ENCODE measurements at places on chromosomes 3 and 15.

- no peak for DNase-seq
Observed at GRCh38 chr3:180860180-180860858, 52.2 kb upstream of the FXR1 start.

GRCh38 chr15:90523373-90523772, 6.3 kb upstream of the CRTC3 start:
- DNase-seq: no peak

DNA sequence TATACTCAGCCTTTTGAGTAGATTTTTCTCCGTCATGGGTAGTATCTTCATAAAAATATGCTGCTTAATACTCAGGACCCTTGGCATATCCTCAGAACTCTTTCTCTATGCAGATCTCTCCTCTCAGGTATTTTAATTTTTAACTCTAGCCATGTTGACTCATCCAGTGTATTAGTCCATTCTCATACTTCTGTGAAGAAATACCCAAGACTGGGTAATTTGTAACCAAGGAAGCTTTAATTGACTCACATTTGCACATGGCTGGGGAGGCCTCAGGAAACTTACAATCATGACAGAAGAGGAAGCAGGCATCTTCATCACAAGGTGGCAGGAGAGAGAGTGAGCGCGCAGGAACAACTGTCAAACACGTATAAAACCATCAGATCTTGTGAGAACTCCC, 129.3 kb upstream of the CD96 start:
- DNase-seq: no peak

GRCh38 chr3:136938334-136938733, 19.4 kb upstream of the IL20RB start:
- DNase-seq: no peak

DNA sequence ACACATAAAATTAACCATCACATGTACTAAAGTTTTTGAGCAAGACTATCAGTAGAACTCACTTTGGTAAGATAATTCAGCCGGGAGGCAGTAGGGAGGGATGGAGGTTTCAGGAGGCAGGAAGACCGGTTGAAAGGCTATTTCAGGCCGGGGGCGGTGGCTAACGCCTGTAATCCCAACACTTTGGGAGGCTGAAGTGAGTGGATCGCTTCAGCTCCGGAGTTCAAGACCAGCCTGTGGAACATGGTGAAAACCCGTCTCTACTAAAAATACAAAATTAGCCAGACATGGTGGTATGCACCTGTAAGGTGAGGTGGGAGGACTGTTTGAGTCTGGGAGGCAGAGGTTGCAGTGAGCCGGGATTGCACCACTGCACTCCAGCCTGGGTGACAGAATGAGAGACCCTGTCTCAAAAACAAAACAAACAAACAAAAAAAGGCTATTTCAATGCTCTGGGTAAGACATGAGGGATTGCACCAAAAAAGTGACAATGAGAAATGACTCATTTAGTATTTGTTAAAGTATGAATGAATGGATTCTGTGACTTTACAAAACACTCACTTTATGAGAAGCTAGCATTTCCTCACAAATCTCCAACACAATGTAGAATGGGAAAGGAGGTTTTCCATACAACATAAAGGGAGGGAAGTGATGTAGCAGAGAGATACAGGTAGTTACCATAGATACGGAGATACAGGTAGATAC, 43.9 kb downstream of the SH3BP5 start:
- DNase-seq: no peak

GRCh38 chr15:83164771-83165404, 42.7 kb downstream of the HDGFL3 start:
- no peak for DNase-seq

- no peak for DNase-seq
Observed at GRCh38 chr3:181722156-181722555, 10.4 kb downstream of the SOX2 start.

GRCh38 chr3:101942356-101942755, 93.0 kb downstream of the NFKBIZ start:
- no peak for DNase-seq

DNA sequence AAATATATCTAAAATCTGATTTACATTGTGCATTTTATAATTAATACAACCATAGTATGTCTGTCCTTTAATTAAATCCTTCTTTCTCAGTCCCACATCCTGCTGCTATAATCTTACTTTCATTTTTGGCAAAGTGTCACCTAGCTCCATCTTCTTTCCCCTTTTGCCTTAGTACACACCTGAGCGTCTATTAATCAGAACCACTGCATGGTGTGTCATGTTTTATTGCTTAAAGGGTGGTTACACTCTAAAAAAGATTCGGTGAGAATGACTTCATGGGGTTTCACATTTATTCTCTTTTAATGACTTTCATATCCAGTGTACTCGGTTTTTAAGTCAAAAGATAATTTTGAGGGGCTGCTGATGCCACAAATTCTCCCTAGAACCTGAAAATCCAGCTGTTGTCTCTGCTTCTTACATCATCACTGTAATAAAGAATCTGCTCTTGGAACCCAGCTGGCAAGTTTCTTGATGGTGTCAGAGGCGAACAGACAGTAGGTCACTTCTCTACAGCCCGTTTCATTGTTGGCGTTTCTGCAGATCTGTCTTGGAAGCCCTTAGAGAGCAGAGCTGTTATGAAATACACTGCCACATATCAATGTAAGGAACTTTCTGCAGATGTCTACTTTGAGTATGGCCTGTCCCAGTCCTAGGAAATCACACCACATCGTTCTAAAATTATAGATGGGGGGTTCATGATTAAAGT, 99.7 kb downstream of the TIGIT start:
- no peak for DNase-seq

DNA sequence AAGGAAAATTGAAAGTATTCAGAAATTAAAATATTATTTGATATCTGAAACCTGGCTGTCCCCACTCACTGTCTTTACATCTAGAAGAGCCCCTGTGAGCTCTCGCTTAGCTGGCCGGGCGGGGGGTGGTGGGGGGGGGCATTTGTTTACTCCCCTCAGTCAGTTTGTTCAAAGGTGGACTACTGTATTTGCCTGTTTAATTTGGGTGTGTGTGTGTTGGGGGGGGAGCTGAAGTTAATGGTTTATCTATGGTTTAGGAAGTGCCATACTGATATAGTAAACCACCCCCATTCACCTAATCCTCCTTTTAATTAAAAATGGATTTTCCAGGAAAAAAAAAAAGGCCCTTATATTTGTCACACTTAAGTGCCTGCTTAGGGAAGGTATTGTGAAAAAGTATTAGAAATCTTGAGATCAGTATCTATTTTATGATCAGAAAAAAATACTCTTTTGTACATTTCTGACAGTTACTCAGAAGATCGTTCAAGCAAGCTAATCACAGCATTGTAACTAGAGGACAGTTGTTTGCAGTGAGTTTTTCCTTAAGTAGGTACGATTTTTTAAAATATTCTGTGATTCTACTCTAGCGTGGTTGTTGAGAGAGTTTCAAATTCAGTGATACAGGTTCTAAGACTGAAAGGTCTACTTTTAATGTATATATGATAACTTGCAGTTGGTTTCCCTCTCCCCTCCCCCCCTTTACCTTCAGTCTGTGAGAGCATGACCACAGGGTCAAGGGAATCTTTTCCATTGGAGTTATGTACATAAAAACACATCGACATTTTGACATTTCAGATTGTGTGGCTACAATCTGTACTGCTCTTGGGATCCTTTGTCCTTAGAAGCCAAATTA, 8.5 kb downstream of the NR2F2 start:
- peak; percentile 5 for DNase-seq

DNA sequence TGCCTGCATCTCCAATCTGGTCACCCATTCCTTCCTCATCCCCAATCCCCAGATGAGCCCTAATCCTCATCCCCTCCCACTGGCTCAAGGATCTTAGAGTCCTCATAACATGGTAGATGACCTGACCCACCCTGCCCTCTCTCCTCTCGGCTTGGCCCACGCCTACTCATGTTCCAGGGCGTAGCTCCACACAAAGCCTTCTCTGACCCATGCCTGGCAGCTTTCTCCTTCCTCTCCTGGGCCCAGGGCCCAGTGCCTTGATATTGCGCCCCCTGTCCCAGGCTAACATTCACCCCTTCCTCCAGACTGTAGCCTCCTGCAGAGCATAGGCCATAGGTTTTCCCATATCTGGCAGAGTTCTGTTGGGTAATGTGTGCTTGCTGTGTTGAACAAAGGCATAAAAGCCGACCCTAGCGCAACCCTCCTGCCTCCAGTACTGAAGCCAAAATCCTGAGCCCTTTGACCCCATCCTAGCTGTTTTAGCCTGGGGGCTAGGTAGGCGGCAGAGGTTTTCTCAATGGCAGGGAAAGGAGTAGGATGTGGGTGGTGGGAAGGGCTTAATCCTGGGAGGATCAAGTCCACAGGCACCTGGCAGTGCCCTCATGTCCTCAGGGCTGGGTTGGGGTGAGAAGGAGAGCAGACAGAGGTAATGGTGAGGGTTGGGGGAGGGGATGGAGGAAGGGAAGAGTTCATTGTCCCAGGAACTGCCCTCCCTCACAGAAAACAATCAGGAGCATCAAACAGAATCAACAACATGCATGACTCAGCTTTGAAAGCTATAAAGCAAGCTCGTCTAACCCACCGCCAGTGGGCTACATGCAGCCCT, 35.5 kb downstream of the MESD start:
- peak; percentile 89 for DNase-seq

DNA sequence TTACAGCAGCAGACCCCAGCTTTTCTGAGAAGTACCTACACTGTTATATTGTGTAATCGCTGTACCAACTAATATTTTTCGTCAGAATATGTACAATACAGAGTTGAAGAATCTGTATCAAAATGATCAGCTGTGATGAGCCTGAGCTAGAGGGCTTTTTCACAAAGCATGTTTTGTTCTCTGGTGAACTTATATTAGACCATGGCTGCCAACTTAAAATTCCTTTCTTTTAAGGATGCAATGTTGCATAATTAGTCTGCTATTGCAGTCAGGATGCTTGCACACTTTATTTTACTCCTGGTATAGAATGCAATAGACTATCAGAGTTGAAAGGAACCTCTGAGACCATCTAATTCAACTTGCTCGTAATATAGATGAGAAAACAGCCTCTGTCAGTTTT, 127.8 kb downstream of the RBMS3 start:
- no peak for DNase-seq

GRCh38 chr15:69032703-69033373, 18.3 kb downstream of the NOX5 start:
- no peak for DNase-seq

DNA sequence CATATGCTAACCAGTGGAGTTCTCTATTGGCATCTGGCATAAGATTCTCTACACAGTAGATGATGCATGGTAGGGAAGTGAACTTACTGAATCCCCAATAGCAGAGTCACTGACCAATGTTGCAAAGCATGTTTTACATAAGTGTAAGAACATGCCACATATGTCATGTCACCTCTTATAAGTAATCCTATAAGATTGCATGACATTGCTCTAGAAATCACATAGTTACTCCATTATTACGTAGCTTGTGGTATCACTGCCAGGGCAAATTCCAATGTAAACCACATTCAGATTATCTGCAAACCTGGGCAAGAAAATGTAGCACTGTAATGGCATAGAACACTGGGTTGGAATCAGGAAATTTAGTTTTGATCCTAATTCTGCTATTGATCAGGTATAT, 198.2 kb upstream of the UMPS start:
- no peak for DNase-seq

GRCh38 chr3:112605285-112605684, 35.7 kb downstream of the CCDC80 start:
- DNase-seq: no peak

DNA sequence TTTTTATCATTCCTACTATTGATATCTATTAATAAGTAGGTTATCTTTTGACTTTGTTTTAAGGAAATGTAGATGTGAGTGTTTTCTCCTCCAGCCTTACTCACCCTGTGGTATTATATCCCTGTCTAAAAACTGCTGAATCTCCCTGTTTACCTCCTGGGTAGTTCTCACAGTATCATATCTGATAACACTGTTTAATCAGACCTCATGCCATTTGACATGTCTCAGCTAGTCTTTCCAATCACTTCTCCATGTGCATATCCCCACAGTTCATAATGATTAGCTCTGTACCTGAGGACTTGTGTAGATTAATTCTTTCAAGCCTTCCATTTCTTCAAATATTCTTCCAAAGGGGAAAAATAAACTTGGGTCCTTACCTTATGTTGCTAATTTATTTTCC, 30.7 kb downstream of the DUOX2 start:
- no peak for DNase-seq

GRCh38 chr3:41327718-41328117, 128.4 kb downstream of the CTNNB1 start:
- DNase-seq: peak; percentile 37

- DNase-seq: peak; percentile 96
Observed at GRCh38 chr3:133988631-133989161, 41.0 kb downstream of the SLCO2A1 start.

- DNase-seq: no peak
Observed at GRCh38 chr3:53776494-53777101, 69.6 kb downstream of the CHDH start.

DNA sequence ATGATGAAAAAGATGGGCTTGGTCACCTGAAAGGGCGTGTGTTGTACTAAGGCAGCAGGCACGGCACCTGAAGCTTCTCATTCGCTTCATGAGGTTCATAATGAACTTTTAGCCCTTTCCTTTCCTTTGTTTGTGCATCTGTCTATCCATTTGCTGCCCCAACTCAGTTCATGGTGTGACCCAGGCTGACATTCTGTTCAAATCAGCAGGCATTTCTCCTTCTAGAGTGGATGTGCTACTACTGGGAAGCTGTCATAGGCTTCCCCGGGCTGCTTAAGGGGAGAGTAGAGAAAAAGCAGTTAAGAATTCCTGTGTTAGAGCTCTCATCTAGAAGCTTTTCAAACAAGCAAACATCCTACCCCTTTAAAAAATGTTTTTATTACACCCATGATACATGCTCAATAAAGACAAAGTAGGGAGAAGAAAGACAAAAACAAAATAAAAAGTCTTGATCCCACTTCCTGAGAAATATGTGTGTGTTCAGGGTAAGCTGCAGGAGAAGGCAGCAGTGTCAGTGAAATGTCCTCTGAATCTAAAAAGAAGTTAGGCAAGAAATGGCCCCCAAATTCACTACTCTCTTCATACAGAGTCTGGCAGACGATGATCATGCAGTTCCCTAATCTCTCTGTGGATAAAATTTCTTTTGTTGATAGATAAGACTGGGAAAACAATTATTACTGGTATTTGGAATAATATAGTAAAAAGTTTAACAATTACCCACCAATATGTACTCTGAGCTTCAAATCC, 136.9 kb upstream of the PFN2 start:
- DNase-seq: no peak

- peak; percentile 95 for DNase-seq
Observed at GRCh38 chr15:84734794-84735479, 13.5 kb upstream of the ZNF592 start.

- DNase-seq: no peak
Observed at GRCh38 chr3:154872696-154873095, 207.4 kb upstream of the MME start.

GRCh38 chr15:45993072-45993471, 358.2 kb downstream of the SQOR start:
- no peak for DNase-seq

DNA sequence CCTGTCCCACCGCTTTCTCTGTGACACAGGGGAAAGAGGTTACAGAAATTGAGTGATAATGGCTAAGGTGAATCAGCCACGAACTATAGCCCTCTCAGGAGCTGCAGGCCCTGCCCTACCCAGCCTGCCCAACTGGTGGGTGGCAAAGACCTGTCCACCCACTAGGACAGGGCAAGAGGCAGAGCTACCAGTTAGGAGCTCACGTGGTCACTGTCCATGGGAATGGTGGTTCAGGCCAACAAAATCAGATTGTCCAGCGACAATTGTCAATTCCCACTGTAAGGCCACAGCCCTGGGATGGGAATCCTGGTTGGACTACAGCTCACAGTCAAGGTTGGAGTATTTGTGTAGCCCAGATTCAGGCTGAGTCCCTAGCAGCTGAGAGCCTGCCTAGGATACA, 75.0 kb downstream of the PPCDC start:
- DNase-seq: no peak
